Activated CD8-positive, alpha-beta T cell treated with anti-CD3 and anti-CD28 coated beads for 36 hours (primary cell): ENCODE measurements at places on chromosomes 13 and 19. TPM values are rescaled to one million over a fixed set of nuclear protein-coding genes. Genes with fewer than 3 reads are reported as not detected.
A peak's percentile ranks its signal among the peaks of the same experiment; 100 is the strongest.

DNA sequence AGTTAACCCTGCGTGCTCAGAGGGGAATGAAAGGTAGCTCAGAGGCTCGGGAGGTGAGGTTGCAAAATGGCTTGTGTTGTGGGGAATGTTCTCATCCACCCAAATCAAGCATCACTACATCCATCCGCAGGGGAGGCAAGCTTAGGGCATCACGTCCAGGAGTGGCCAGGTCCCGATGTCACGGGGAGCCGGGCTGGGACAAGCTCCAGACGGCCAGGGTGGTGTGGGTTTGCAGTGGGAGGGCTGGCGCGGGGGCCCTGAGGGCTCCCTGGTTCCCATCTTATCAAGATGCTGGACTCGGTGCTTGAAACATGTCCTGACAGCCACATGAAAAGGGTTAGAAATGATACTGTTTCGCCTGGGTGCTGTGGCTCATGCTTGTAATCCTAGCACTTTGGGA, 25.8 kb downstream of the EPN1 start:
- no peak overlapping the region for H3K27ac ChIP-seq
- no peak overlapping the region for H3K4me3 ChIP-seq
- DNase-seq = no peak
- H3K4me1 ChIP-seq = peaks cover 2% of the 10 kb centered on the region
- H3K36me3 ChIP-seq = peaks cover 24% of the 10 kb centered on the region

Gene NDFIP2
- total RNA-seq = 67.4 TPM

Gene LPAR2
- 28.2 TPM for total RNA-seq

Gene SLC10A2
- total RNA-seq = not detected

GRCh38 chr13:99986741-99987140, 5.2 kb downstream of the ZIC2 start:
- peaks cover 11% of the 10 kb centered on the region for H3K36me3 ChIP-seq
- DNase-seq = no peak
- H3K4me3 ChIP-seq = no peak overlapping the region
- H3K4me1 ChIP-seq = peaks cover 34% of the 10 kb centered on the region
- peaks cover 82% of the 10 kb centered on the region for H3K27me3 ChIP-seq
- no peak overlapping the region for H3K27ac ChIP-seq

GRCh38 chr19:29610213-29610573, 4.1 kb downstream of the POP4 start:
- H3K27ac ChIP-seq = peak overlapping the region; percentile 38
- no peaks in the 10 kb centered on the region for H3K27me3 ChIP-seq
- no peak overlapping the region for H3K4me3 ChIP-seq
- peaks cover 25% of the 10 kb centered on the region for H3K4me1 ChIP-seq

DNA sequence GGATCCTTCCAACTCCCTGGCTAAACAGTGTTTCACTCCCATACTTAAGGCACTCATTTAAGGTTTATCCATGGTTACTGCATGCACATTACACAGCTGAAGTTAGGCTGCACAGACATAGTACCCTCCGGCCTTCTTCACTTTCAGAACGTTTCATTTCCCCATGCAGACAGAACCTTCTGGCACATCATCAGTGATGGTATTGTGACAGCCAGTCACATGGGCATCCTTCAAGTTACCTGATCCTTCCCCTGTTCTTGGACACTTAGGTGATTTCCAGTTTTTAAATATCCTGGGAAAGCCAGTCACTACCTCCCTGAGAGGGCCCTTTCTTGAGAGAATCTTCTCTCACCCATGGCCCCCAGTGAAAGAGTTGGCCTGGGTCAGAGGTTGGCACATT, 9.1 kb downstream of the SMIM7 start:
- peaks cover 12% of the 10 kb centered on the region for H3K4me1 ChIP-seq

Gene ARRDC5
- total RNA-seq = 0.20 TPM

DNA sequence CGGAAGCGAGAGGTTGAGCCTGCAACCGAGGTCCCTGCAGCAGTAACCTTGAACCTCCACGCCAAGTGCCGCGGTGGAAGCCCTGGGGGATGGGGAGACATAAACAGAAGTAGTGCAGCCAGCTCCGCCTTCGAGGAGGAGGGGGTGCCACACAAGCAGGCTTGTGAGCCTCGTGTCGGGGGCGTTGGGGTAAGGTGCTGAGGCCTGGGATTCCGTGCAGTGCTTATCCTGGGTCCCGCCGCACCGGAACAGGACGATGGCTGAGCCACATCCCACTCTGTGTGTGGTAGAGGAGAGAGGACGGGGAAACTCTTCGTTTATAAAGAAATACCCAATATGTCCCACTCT, 51.0 kb downstream of the SOX1 start:
- DNase-seq = no peak
- peaks cover 6% of the 10 kb centered on the region for H3K27me3 ChIP-seq
- H3K36me3 ChIP-seq = no peaks in the 10 kb centered on the region

Gene COX6B2
- not detected for total RNA-seq

GRCh38 chr19:7873304-7874075, 700 bp downstream of the PRR36 start:
- H3K27ac ChIP-seq = no peak overlapping the region
- H3K4me1 ChIP-seq = peaks cover 32% of the 10 kb centered on the region
- no peak for DNase-seq
- H3K27me3 ChIP-seq = peaks cover 25% of the 10 kb centered on the region
- no peaks in the 10 kb centered on the region for H3K36me3 ChIP-seq

DNA sequence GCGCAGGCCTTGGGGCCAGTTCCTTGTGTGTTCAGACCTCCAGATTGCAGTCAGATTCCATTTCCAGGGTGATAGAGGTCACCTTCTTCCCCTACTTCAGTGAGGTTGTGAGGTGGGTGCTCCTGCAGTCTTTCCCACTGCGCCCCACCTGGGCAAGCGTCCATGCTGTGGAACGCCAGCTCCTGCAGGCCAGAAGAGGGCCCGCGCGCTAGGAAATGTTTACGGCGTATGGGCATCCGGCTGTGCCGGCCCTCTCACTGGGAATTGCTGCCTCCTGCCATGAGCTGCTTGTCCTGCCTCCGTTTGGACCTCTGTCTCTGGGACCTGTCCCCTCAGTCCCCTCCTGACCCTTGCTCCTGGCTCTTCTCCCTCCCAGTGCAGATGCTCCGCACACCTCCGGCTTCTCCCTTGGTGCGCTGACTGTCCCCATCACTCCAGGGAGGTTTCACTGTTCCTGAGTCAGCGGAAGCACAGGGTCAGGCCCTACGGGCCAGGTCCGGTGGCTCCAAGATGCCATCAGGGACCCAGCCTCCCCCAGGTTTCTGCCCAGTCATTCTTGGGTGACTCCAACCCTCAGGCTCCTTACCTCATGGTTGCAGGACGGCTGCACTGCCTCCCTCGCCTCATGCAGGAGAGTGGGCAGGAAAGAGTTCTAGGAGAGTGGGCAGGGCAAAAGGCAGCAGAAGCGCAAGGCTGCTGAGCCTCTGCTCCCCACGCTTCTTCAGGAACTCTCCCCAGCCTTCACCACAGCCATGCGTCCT, 56.6 kb downstream of the SMARCA4 start:
- H3K36me3 ChIP-seq = peaks cover 42% of the 10 kb centered on the region
- no peaks in the 10 kb centered on the region for H3K27me3 ChIP-seq
- no peak overlapping the region for H3K27ac ChIP-seq
- H3K4me1 ChIP-seq = no peaks in the 10 kb centered on the region

Gene PCDH9
- total RNA-seq = 0.04 TPM

- H3K27me3 ChIP-seq = peaks cover 13% of the 10 kb centered on the region
- H3K4me3 ChIP-seq = no peak overlapping the region
- H3K27ac ChIP-seq = no peak overlapping the region
- no peak for DNase-seq
- no peaks in the 10 kb centered on the region for H3K36me3 ChIP-seq
These were observed 17.1 kb upstream of the WASF3 start for GRCh38 chr13:26540334-26540733.

DNA sequence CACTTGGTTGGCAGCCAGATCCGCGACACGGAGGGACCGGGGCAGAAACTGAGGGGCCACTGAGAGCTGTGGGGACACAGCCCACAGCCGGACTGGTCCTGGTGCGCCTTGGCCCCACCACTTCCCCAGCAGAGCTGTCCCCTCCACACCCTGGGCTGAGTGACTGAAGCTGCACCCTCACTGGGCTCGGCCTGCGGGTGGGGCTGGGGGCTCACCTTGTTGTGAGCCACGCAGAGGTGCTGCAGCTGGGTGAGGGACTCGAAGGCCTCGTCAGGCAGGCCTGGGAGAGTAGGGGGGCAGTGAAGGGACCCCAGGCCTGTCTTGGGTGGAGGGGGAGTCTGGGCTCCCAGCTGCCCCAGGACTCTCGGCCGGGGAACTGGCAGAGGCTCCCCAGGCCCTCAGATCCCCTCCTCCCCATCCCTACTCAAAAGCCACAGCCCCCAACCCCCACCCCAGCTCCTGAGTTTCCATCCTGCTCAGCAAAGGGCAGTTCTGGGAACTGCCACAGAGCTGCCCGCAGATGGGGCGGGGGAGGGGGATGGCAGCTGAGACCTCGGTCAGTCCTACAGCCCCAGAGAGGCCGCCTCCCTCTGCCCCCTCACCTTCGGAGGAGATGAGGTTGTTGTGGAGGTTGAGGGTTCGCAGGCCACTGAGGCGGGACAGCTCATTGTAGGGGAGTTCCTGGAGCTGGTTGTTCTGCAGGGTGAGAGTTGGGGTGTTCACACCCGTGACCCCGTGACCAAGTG, 2.3 kb downstream of the PODNL1 start:
- H3K4me1 ChIP-seq = no peaks in the 10 kb centered on the region
- no peak overlapping the region for H3K4me3 ChIP-seq
- DNase-seq = no peak
- H3K27ac ChIP-seq = no peak overlapping the region
- H3K36me3 ChIP-seq = no peaks in the 10 kb centered on the region

GRCh38 chr19:15276620-15277215, 44.5 kb upstream of the EPHX3 start:
- H3K4me1 ChIP-seq = peaks cover 76% of the 10 kb centered on the region
- no peak for DNase-seq
- H3K27ac ChIP-seq = peak overlapping the region; percentile 65
- no peak overlapping the region for H3K4me3 ChIP-seq
- H3K27me3 ChIP-seq = no peaks in the 10 kb centered on the region

- H3K36me3 ChIP-seq = no peaks in the 10 kb centered on the region
- peaks cover 13% of the 10 kb centered on the region for H3K27me3 ChIP-seq
- no peak for DNase-seq
- no peak overlapping the region for H3K27ac ChIP-seq
These were observed 6.2 kb downstream of the C2CD4C start for GRCh38 chr19:402786-403185.

GRCh38 chr19:50978772-50979390, 4.8 kb downstream of the KLK7 start:
- peaks cover 42% of the 10 kb centered on the region for H3K27me3 ChIP-seq
- H3K27ac ChIP-seq = no peak overlapping the region
- no peaks in the 10 kb centered on the region for H3K4me1 ChIP-seq
- H3K4me3 ChIP-seq = no peak overlapping the region
- DNase-seq = no peak

Gene ZNF506
- total RNA-seq = 45.5 TPM

Gene ZNF560
- 0.16 TPM for total RNA-seq

DNA sequence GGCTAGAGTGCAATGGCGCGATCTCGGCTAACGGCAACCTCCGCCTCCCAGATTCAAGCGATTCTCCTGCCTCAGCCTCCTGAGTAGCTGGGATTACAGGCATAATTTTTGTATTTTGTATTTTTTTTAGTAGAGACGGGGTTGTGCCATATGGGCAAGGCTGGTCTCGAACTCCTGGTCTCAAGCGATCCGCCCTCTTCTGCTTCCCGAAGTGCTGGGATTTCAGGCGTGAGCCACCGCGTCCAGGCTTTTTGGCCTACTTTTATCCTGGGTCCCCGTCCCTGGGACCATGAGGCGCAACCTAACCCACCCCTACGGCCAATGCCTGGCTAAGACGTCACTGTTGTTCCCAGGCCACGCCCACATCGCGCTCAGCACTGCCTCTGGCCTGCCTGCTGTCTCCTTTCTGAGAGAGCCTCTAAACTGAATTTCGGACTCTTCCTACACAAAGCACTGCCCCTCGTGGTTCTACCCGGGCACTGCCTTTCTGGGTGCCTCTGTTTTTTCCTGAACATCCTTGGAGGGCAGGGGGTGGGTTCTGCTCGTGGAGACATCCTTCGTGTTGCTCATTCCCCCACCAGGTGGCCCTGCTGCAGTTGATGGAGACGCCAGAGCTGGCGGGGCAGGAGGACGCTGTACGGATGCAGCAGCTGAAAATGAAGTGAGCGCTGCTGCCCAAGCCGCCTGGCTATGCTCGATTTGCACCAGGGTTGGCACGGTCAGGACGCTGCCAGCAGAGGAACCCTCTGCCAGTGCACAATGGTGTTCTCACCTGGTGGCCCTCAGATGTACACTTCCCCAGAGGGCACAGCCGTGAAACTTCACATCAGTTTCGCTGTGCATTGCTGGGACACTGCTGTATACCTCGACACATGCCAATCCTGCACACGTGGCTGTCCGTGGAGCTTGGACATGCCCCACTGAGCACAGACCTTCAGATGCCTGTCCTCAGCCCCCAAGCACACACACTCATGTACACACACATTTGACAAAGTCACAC, 2.0 kb downstream of the REX1BD start:
- H3K4me3 ChIP-seq = peak overlapping the region; percentile 82
- no peaks in the 10 kb centered on the region for H3K27me3 ChIP-seq
- peaks cover 38% of the 10 kb centered on the region for H3K4me1 ChIP-seq
- peaks cover 14% of the 10 kb centered on the region for H3K36me3 ChIP-seq
- H3K27ac ChIP-seq = peak overlapping the region; percentile 88
- DNase-seq = peak; percentile 64

Gene ZNF607
- 7.4 TPM for total RNA-seq

GRCh38 chr13:30730526-30730925, 4.8 kb upstream of the ALOX5AP start:
- no peak overlapping the region for H3K4me3 ChIP-seq
- H3K36me3 ChIP-seq = no peaks in the 10 kb centered on the region
- H3K27ac ChIP-seq = no peak overlapping the region
- H3K27me3 ChIP-seq = peaks cover 3% of the 10 kb centered on the region
- peaks cover 20% of the 10 kb centered on the region for H3K4me1 ChIP-seq
- DNase-seq = no peak

Gene SLC6A16
- total RNA-seq = 1.1 TPM

GRCh38 chr13:77047649-77048343, 20.8 kb upstream of the FBXL3 start:
- peaks cover 51% of the 10 kb centered on the region for H3K36me3 ChIP-seq
- no peaks in the 10 kb centered on the region for H3K27me3 ChIP-seq
- peaks cover 5% of the 10 kb centered on the region for H3K4me1 ChIP-seq
- no peak overlapping the region for H3K4me3 ChIP-seq
- H3K27ac ChIP-seq = peak overlapping the region; percentile 52

DNA sequence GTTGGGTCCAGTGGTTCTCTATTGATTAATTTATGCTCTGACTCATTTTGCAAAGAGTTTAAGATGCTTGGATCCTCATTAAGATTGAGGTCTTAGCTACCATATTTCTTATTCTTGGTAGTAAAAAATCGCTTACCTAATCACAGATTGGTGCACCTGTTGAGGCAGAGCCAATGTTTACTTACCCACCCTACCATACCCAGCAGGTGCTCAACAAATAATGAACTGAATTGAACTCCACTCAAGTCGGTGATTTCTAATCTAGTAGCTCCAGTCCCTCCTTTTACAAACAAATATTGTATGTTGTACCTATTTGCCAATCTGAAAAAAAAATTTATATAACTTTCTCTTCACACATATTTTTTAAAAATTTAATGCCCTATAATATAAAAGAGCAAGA, 361.0 kb downstream of the FGF14 start:
- no peak for DNase-seq
- H3K27ac ChIP-seq = no peak overlapping the region
- H3K36me3 ChIP-seq = no peaks in the 10 kb centered on the region
- H3K27me3 ChIP-seq = no peaks in the 10 kb centered on the region
- H3K4me1 ChIP-seq = no peaks in the 10 kb centered on the region
